LoVo (cell line): ENCODE measurements at places on chromosomes 4 and X.
A peak's percentile ranks its signal among the peaks of the same experiment; 100 is the strongest.

- peak; percentile 18 for DNase-seq
Observed at GRCh38 chr4:143251779-143252178, 67.1 kb downstream of the USP38 start.

DNA sequence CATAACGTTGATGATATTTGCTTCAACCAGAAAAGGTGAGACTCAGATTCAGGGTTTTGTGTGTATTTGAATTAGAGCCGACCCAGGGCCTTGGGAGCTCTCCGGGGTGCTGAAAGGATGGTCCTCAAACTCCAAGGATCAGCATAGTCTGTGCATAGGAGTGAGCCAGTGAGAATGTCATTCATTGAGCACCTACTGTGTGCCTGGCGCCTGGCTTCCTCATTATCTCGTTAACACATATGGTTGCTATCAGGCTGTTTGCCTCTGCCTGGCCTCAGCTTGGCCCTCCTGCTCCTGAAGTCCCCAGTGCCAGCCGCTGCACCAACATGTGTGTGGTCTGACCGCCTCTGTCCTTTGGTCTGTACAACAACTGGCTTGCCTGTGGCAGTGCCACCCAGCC is 25.1 kb upstream of the JAKMIP1 start:
- peak; percentile 10 for DNase-seq

GRCh38 chr4:181897935-181898334 is 345.3 kb upstream of the TENM3 start:
- DNase-seq = no peak

DNA sequence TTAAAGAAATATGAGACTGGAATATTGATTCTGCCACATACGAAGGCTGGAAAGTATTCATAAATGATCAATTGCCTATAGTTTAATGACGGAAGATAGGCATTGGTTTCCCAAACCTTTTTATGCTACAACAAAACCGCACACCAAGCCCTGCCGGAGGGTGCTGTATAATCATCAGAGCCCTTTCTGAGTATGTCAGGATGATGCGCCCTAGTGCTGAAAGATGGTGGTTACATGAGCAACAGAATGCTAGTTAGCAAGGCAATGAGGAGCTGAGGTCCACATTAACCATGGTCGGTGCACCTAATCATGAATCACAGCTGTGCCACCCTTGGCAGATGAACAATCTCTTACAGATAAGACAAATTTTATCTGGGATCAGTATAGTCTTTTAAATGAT is 491.1 kb downstream of the PACRGL start:
- DNase-seq = no peak

- DNase-seq = no peak
Observed at GRCh38 chrX:137707348-137707747, 141.4 kb downstream of the ZIC3 start.

GRCh38 chr4:152304220-152304619 is 231.7 kb downstream of the FBXW7 start:
- DNase-seq = no peak

DNA sequence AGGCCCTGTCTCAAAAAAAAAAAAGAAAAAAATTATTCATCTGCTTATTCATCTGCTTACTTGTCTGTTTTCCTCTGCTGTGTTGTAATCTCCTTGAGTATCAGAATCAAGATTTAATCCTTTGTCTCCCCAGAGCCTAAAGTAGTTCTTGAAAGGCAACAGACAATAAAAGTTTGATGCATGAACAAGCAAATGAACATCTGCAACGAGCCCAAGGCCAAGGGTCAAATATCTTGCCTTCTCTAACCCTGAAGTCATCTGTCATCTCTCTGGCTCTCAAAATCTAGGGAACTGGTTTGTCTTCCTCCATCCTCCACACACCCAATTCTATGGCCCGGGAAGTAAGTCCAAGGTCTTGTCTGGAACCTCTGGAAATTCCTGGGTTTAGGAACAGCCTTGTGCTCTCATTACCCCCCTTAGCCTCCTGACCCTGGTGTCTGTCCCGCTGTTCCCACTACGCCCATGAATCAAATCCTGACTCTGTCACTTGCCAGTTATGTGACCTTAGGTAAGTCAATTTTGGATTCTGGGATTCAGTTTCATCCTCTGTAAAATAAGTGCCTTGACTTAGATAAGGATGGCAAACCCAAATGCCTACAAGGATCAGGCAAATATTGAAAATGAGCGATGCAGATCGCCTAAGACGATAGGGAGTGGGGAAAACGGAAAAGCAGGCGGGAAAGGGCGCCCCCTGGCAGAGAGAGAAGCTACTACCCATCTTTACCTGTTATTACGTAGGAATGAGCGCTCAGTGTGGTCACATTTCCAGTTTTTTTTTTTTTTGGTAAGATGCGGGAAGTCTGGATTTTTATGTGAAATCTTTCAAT is 102.7 kb upstream of the DHX15 start:
- peak; percentile 34 for DNase-seq

GRCh38 chrX:95346856-95347255 is 1337.8 kb upstream of the DIAPH2 start:
- DNase-seq = no peak

DNA sequence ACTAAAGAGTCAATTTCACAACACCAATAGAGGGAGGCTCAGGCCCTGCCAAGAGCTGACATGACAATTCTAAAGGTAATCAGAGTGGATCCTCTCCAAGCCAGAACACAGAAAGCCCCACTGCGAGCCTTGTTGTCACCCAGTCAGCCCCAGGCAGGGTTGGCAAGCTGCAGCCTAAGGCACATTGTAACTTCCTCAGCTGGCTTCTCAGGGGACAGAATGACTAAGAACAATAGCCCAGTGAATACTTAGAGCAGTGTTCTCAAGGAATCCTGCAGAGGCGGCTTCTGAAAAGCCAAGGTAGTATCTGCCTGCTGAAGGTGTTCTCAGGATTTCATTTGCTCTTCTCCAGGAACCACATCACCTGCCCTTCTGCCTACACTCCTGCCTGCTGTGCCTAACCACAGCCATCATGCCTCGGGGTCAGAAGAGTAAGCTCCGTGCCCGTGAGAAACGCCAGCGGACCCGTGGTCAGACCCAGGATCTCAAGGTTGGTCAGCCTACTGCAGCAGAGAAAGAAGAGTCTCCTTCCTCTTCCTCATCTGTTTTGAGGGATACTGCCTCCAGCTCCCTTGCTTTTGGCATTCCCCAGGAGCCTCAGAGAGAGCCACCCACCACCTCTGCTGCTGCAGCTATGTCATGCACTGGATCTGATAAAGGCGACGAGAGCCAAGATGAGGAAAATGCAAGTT is at the start of gene MAGEB4:
Gene MAGEB4 (plus strand): TSS at position 277 of the 692 bp plus-strand sequence. CDS start 136 bp downstream, at position 413.
- no peak for DNase-seq

DNA sequence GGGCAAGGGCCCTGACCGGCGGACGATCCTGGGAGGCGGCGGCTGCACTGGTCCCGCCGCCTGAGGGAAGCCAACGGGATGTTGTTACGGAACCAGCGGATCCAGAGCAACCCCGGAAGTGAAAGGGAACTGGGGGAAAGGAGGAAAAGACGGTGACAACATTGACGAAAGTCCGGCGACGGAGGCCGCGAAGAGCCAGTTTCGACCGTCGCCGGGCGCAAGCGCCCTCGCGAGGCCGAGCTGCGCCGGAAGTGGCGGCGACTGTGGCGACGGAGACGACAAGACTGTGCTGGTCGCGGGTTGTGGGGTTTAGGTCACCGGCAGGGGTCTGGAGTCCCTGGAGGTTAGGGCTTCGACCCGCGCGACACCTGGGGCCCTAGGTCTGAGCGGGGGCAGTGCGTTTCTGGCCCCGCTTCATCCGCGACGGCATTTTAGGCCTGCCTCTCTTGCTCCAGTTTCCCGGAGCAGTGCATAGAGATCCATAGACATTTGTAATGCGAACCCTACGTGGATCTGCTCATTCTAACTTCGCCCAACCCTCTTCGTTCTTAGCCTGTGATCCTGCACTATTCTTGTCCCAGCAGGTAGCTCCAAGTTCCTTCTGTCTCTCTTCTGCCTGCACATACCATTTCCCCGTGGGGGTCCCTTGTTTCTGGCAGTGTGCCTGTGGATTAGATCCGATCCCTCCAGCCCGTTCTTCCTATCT is at the start of gene BOD1L1:
Gene BOD1L1 (minus strand): TSS at position 120 of the 706 bp plus-strand sequence. CDS start 138 bp downstream, outside the sequence.
- DNase-seq = peak; percentile 90

- DNase-seq = no peak
Observed at GRCh38 chr4:31617667-31618066, 897.5 kb downstream of the PCDH7 start.

DNA sequence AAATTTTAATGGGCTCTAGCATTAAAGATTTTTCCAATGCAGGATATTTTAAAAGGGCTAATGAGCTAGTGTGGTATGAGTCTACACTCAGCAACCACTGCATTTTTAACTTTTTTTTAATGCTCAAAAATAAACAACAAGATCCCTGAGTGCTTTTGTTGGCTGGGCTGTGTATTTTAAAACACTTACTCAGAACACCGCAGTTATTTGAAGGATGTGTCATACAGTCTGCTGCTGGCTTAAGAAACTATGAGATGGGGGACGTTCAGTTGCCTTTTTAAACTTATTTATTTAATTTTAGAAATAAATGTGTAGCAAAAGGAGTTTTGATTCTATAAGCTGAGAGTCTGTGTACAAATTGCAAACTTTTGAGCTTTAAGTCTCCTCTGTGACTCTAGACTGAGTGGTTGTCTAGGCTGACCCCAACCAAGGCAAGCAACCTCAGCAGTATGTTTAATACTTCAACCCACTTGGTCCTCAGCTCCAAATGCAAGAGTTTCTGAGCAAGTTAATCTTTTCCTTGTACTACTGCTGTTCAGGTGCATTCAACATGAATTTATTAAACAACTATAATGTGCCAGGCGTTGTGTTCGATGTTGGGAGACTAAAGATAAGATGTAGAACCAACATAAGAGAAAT is 278.6 kb upstream of the DIPK2B start:
- peak; percentile 44 for DNase-seq

DNA sequence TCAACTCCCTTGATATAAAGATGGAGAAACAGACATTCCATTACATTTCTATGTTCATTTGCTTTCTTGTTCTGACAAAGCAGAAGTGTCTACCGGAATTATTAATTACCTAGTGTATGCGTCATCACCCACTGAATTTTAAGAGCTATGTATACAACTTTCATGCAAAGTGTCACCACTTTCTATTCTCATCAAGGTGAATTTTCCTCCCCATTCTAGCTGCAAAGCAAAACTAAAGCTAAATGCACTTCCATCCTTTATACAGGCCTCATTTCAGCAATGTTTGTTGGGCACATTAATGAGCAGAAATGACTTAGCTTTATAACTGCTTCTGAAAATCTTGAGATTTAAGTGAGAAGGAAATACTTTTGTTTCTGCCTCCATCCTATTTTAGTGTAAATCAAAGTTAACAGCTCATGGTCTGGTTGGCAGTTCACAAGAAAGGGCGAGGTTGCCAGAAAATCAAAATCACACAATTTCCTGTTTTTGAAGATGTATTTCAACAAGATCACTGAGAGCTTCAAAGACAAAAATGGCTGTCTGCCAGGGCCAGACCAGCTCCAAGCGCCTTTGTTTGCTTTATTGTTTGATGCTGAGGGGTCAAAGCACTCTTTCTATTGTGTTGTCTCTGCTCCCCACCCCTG is 7.2 kb upstream of the FAM9C start:
- DNase-seq = no peak

GRCh38 chr4:155906554-155907247 is 3.2 kb downstream of the TDO2 start:
- peak; percentile 48 for DNase-seq

GRCh38 chr4:2871911-2872310 is 28.3 kb downstream of the ADD1 start:
- no peak for DNase-seq

GRCh38 chr4:76301068-76301774 is 5.3 kb upstream of the STBD1 start:
- DNase-seq = peak; percentile 63

DNA sequence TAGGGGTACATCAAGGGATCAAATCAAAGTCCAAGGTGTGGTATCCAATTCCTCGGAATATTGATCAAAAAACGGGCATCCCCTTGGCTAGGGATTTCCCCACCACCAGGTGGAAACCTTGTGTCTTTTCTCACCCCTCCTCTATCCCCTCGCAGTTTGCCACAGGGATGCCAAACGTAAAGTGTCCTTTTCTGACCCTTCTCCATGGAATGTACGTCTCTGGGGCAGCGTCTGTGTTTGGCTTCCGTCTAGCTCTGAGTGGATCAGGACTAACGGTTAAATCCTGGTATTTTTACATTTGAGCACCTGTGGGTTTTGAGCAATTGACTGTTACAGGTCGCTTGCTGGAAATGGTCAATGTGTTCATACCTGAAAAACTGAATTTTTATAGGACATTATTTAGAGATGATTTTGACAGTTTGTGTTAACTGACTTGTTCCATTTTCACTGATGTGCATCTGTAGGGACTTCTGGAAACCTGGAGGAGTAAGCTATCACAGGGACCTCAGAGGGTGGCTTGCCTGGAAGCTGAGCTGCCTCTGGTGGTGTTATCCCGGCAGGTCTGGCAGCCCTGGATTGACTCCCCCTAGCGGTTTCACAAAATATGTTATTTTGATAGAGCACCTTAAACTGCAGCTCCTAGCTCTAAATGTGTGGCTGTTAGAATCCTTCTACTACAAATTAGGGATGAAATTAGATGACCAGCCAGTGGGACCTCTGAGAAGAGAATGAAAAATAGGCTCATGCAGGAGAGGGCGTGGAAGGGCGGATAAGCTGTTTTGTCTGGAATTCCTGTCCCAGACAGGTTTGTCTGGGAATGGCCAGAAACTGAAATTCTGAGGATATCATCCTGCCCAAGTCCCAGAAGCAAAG is 8.8 kb upstream of the MGST2 start:
- DNase-seq = peak; percentile 82

GRCh38 chr4:140053185-140053584 is 100.8 kb downstream of the MAML3 start:
- no peak for DNase-seq

- no peak for DNase-seq
Observed at GRCh38 chr4:33864290-33864859, 2379.9 kb downstream of the ARAP2 start.

GRCh38 chrX:133922390-133922771 is 63.0 kb downstream of the GPC3 start:
- DNase-seq = no peak

DNA sequence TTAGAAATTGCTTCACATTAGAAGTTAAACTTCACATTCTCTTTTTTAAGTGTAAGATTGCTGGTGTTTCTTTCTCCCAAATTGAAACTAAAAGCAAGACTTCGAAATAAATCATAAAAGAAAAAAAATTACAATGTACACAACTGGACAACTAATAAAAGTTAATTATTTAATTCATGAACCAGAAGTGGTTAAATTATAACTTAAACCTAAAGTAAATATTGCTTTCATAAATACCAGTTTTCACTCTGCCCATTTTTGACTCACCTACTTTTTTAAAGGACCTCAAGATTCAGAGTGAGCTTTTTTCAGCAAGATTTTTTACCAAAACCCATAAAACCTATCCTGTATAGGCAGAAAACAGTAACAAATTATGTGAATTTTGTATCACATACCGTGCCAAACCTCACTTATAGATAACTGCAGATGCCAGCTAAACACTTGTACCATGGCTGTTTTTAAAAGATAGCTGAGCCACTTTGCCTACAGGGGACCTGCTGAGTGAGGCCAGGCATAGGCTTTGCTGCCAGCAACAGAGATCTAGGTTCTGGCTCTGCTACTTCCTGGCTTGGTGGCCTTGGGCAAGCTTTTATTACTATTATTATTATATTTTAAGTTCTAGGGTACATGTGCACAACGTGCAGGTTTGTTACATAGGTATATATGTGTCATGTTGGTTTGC is 259.8 kb downstream of the NR3C2 start:
- DNase-seq = peak; percentile 41
